ENCODE measurements at places on chromosomes 2 and 18. TPM values are rescaled to one million over a fixed set of nuclear protein-coding genes. Genes with fewer than 3 reads are reported as not detected.

Gene UBXN4
- total RNA-seq = 98.1 TPM

Gene KCNJ13
- 0.59 TPM for total RNA-seq

Gene LHCGR
- not detected for total RNA-seq

Gene IL36RN
- 0.19 TPM for total RNA-seq

Gene FAHD2A
- 26.8 TPM for total RNA-seq

- H3K27ac ChIP-seq = no peak overlapping the region
- no peaks in the 10 kb centered on the region for H3K27me3 ChIP-seq
- H3K4me1 ChIP-seq = no peaks in the 10 kb centered on the region
- DNase-seq = no peak
- H3K4me3 ChIP-seq = no peak overlapping the region
- no peaks in the 10 kb centered on the region for H3K36me3 ChIP-seq
Observed at GRCh38 chr18:41576643-41577042, 378.4 kb upstream of the PIK3C3 start.

GRCh38 chr2:188439986-188440385 is 148.3 kb downstream of the GULP1 start:
- no peak overlapping the region for H3K4me3 ChIP-seq
- no peaks in the 10 kb centered on the region for H3K4me1 ChIP-seq
- no peaks in the 10 kb centered on the region for H3K27me3 ChIP-seq
- no peak for DNase-seq
- no peak overlapping the region for H3K27ac ChIP-seq

DNA sequence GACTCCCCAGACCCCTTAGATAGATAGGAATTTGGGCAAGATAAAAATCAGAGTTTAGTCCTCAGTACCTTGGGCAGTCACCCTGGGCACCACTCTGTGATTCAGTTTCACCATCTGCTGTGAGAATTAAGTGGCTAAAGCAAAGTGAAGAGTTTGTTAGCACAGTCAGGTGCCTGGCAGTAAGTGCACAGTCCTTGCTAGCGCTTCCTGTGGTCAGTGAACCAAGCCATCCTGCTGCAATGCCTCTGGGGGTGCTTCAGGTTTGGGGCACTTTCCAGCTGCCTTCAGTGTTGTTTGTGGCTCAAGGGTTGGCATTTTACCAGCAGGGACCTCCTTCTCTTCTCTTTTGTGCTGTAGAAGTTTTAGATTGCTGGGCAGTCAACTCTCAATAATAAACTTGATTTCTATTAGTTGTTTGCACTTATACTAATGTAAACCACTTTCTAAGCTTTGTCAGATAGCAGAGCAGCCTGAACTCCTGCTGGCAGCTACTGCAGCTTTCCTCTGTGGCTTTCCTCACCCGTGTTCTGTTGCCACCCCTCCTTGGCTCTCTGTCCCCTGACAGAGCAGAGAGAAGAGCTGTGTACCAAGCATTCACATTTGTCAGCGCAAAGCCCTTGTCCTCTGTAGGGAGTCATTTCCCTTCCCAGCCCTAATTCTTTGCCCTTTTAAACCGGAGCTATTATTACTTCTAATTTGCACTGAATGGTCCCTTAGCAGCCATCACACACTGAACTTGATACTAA is 48.4 kb upstream of the RMP24 start:
- no peaks in the 10 kb centered on the region for H3K4me1 ChIP-seq
- no peak for DNase-seq
- no peaks in the 10 kb centered on the region for H3K36me3 ChIP-seq
- H3K4me3 ChIP-seq = no peak overlapping the region
- no peak overlapping the region for H3K27ac ChIP-seq
- H3K27me3 ChIP-seq = no peaks in the 10 kb centered on the region

DNA sequence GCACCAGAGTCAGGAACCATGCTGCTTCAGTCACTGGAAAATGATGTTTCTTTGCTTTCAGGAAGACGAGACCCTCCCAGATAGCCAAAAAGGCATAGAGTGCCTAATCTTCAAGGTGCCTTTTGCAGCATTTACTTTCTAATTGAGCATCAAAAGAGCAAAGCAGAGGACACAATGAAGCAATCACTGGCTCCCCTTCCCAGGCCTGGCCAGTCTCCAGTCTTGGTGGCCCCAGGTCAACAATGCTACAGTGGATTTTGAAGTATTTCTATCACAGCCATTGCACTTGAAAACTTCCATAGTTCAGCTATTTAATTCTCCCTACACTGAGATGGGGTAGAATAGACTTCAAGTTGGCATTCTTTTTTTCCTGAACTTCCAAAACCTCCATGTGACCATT is 15.4 kb downstream of the ZBTB7C start:
- no peak overlapping the region for H3K27ac ChIP-seq
- no peaks in the 10 kb centered on the region for H3K36me3 ChIP-seq
- H3K4me1 ChIP-seq = no peaks in the 10 kb centered on the region
- no peaks in the 10 kb centered on the region for H3K27me3 ChIP-seq
- no peak for DNase-seq

DNA sequence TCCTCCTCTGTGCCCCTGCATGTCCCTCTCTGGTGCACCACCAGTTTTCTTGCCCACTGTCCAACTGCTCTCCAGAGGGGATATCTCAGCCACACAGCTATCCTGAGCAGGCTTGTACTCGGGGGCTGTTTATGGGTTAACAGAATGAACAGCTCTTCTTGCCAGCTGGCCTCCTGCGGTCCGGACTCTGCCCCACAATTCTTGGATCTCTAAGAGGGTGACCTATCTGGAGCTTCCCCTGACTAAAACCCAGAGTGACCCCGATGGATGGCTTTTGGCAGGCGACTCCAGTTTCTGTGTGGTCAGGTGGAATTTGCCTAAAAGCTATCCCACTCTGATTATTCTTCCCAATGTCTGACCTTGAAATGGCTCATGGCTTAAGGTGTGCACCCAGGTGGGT is 9.1 kb downstream of the SOWAHC start:
- no peaks in the 10 kb centered on the region for H3K27me3 ChIP-seq
- no peak for DNase-seq
- H3K36me3 ChIP-seq = no peaks in the 10 kb centered on the region
- H3K4me1 ChIP-seq = peaks cover 41% of the 10 kb centered on the region
- H3K27ac ChIP-seq = peak overlapping the region; percentile 73

DNA sequence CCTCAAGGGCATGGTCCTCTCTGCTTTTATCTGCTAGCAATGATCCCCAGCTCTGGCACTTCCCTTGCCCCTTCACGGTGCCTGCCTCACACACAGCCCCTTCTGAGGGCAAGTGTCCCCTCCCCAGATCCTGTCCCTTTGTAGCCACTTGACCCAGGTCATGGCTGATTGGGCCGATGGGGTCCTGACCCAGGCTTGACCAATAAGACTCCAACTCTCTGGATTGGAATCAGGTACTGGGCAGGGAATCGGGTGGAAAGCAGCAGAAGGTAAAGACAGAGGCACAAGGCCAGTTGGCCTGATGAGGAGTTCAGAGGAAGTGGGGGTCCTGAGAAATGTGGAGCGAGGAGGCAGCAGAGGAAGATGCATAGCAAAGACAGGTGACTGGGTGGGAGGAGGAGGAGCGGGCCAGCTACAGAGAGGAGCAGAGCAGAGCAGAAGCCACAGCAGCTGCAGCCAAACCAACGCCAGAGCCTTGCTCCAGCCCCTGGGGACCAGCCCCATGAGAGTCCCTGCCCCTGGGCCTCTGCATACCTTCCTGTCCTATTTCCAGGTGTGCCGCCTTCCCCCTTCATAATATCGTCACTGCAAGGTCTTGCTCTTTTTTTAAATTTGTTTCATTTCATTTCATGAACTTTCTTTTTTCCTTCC is 39.1 kb downstream of the CAPN13 start:
- no peak overlapping the region for H3K27ac ChIP-seq
- H3K36me3 ChIP-seq = no peaks in the 10 kb centered on the region
- H3K4me1 ChIP-seq = no peaks in the 10 kb centered on the region

DNA sequence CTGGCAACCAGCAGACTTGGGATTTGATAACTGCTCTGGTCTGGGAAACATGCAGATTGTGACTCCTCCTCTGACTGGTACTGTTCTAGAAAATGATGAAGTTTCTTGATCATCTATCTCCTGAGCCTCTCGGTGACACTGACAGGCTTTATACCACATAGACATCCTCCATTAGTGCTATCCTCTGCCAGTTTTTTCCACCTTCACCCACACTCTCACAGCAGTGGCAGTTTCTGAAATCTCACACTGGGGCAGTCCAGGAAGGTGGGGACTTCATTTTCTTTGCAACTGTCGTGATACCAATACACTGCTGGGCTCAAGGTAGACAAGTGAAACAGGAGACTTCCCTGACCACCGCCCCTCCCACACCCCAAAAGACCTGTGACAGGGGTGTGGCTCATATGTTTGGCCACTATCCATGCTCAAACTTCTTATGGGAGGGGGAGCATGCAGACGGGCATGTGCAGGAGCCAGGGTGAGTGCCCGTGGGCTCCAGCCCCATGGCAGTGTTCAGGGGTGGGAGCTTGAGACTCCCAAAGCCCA is 66.3 kb upstream of the RMDN2 start:
- no peak for DNase-seq
- no peaks in the 10 kb centered on the region for H3K27me3 ChIP-seq
- no peak overlapping the region for H3K27ac ChIP-seq
- H3K36me3 ChIP-seq = no peaks in the 10 kb centered on the region

GRCh38 chr18:7740821-7741220 is 173.7 kb downstream of the PTPRM start:
- H3K4me1 ChIP-seq = peaks cover 49% of the 10 kb centered on the region
- no peak overlapping the region for H3K4me3 ChIP-seq
- no peaks in the 10 kb centered on the region for H3K36me3 ChIP-seq
- no peaks in the 10 kb centered on the region for H3K27me3 ChIP-seq

- H3K27me3 ChIP-seq = no peaks in the 10 kb centered on the region
- H3K27ac ChIP-seq = no peak overlapping the region
- no peaks in the 10 kb centered on the region for H3K36me3 ChIP-seq
- no peaks in the 10 kb centered on the region for H3K4me1 ChIP-seq
Observed at GRCh38 chr2:152823905-152824304, 105.5 kb downstream of the ARL6IP6 start.

GRCh38 chr2:64862623-64863022 is 126.6 kb upstream of the SLC1A4 start:
- H3K27ac ChIP-seq = no peak overlapping the region
- DNase-seq = no peak
- no peaks in the 10 kb centered on the region for H3K36me3 ChIP-seq
- H3K4me1 ChIP-seq = peaks cover 5% of the 10 kb centered on the region
- H3K27me3 ChIP-seq = no peaks in the 10 kb centered on the region
- no peak overlapping the region for H3K4me3 ChIP-seq

- H3K36me3 ChIP-seq = no peaks in the 10 kb centered on the region
- H3K4me3 ChIP-seq = no peak overlapping the region
- peaks cover 35% of the 10 kb centered on the region for H3K4me1 ChIP-seq
- no peak for DNase-seq
Observed at GRCh38 chr2:63983986-63984605, 35.1 kb downstream of the VPS54 start.

DNA sequence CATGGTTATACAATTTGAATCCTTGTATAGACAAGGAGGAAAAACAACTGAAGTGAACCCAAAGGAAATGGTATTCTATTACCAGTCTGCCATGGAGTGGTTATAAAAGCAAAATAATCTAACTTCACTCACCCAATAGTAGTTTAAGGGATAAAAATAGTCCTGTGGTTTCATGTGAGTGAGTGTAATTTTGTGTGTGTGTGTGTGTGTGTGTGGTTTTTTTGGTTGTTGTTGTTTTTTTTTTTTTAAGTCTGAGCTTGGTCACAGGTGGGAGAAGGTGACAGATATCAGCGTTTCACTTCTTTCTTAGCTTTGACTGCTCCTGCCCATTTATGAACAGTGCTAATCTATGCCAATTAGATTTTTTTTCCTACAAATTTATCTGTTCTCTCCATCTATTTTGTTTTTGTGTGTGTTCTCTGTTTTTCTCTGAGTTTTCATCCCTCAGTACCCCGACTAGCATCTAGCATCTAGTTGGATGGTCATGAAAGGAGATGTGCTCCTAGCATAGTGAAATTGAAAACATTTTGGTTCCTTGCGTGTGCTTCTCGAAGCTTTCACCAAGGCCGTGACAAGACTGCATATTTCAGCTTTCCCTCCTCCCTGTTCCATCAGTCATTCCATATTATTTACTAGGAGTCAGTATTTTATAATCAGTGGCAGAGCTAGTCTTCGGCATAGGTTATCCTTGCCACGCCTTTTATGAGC is 200.1 kb upstream of the DTNA start:
- no peaks in the 10 kb centered on the region for H3K27me3 ChIP-seq
- no peak overlapping the region for H3K27ac ChIP-seq
- no peaks in the 10 kb centered on the region for H3K36me3 ChIP-seq
- no peak overlapping the region for H3K4me3 ChIP-seq

DNA sequence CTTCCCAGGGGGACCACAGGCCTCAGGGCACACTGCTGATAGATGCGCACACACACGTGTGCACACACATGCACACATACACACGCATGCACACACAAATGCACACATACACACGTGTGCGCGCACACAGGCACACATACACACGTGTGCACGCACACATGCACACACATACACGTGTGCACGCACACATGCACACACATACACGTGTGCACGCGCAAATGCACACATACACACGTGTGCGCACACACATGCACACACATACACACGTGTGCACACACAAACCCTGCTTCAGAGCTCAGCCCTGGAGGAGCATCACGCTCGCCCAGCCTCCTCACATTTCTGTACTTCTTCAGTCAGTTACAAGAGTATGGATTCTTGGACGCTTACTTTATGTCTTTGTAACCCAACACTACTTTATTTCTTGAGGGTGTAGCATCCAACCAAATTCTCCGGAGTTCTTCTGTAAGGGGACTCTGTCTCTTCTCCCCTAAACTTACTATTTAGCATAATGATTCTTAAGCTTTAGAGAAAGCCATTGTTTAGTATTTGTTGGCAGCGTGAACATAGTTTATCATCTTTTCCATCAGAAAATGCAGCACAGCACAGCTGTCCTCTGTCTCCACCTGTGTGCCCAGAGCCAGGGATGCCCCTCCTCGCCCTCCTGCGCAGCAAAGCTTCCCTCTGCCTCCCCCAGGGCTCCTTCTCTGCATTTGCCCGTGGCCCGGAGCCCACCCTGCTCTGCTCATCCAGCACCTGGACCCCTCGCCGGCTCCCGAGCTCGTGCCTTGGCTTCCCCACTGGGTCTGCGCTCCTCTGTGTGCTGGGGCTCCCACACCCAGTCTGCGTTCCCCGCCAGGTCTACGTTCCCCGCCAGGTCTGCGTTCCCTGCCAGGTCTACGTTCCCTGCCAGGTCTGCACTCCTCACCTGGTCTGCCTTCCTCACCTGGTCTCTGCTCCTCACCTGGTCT is 74.4 kb upstream of the CTDP1 start:
- no peak overlapping the region for H3K27ac ChIP-seq
- no peaks in the 10 kb centered on the region for H3K36me3 ChIP-seq
- no peak overlapping the region for H3K4me3 ChIP-seq

GRCh38 chr2:3253913-3254441 is 123.6 kb downstream of the EIPR1 start:
- no peaks in the 10 kb centered on the region for H3K36me3 ChIP-seq
- H3K27me3 ChIP-seq = no peaks in the 10 kb centered on the region
- no peaks in the 10 kb centered on the region for H3K4me1 ChIP-seq
- H3K27ac ChIP-seq = no peak overlapping the region

GRCh38 chr2:220744861-220745260 is 827.2 kb downstream of the EPHA4 start:
- H3K27me3 ChIP-seq = peaks cover 1% of the 10 kb centered on the region
- no peak overlapping the region for H3K4me3 ChIP-seq
- no peaks in the 10 kb centered on the region for H3K4me1 ChIP-seq
- H3K36me3 ChIP-seq = no peaks in the 10 kb centered on the region
- no peak overlapping the region for H3K27ac ChIP-seq
- no peak for DNase-seq

- DNase-seq = no peak
- no peaks in the 10 kb centered on the region for H3K4me1 ChIP-seq
- no peak overlapping the region for H3K4me3 ChIP-seq
- no peaks in the 10 kb centered on the region for H3K27me3 ChIP-seq
Observed at GRCh38 chr2:82852787-82853186, 1606.3 kb downstream of the SUCLG1 start.
